ENCODE measurements at places on chromosomes 11 and 22. TPM values are rescaled to one million over a fixed set of nuclear protein-coding genes. Genes with fewer than 3 reads are reported as not detected.
A peak's percentile ranks its signal among the peaks of the same experiment; 100 is the strongest.

The CRYAB gene
- total RNA-seq: 271 TPM

The CLMP gene
- total RNA-seq: 82.9 TPM

The OR5B21 gene
- total RNA-seq: not detected

DNA sequence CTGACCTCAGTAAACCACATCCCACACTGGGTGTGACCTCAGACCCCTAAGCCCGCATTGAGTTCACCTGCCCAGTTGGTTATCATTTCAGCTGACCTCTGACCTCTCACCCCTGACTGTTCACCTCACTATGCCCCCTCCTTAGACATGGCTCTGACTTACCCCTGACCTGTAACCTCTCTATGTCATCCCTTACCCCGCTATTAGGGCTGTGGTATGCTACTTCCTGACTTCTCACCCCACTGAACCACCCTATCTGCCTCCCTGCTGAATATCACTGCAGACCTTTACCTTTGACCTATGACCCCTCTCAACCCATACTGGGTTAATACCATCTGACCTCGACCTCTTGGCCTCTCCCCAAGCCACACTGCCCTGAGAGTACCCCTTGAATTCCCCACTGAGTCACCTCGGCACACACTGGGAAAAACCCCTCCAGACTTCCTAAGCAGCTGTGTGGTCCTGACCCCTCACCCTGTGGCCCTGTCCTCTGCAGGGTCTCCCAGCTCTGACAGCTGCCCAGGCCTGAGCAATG, 8.3 kb downstream of the PLCB3 start:
- no peak for DNase-seq

DNA sequence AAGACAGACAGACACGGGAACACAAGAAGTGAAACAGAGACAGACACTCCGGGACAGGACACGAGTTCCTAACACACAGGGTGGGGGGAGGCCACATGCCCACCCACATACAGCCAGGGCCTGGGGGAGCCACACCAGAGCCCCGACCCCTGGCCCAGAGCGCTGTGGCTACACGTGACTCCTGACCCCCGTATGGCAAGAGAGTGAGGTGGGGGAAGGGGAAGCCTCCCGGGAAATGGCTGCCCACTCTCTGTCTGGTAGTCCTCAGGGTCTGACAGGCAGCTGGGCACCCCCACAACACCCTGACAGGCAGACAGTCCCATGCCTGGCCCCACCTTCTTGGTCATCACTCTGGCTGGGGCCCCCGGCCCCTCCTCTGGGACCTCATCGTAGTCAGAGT, 38.6 kb upstream of the PDE2A start:
- no peak for DNase-seq

DNA sequence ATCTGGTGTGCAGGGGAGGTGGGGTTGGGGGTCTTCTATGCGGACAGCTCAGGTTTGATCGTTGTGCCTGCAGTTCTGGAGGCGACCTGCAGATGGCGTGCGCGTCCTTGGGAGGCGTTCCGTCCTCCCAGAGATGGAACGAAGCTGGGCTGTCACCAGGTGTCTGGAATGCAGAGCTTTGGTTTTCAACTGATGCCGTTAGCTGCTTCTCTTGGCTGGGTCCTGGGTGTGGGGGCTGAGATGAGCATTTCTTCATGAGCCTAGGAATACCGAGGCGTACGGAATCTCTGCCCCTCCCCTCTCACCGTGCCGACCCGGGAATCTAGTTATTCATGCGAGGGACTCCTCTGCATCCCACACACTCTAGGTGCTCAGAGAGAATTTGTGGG, 98.6 kb downstream of the CEP164 start:
- peak; percentile 74 for DNase-seq

DNA sequence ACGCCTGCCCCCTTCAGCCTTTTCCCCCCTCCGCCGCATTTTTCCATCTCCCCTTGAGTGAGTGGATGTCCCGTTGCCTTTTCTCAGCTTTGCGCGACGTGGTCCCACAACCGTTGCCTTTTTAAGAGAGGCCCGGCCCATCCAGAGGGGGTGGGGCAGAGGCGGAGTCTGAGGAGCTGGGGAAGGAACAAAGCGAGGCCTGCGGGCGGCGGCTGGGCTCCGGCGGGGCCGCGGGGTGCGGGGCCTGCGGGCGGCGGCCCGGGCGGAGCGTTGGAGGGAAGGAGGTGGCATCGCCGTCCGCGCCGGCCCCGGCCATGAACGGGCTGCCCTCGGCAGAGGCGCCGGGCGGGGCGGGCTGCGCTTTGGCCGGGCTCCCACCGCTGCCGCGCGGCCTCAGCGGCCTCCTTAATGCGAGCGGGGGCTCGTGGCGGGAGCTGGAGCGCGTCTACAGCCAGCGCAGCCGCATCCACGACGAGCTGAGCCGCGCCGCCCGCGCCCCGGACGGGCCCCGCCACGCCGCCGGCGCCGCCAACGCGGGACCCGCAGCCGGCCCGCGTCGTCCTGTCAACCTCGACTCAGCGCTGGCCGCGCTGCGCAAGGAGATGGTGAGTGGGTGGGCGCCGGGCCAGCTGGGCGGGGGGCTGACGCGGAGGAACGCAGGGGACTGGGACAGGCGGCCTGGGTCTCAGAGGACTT, at the start of gene FAM89B:
FAM89B (plus strand) TSS at position 183 of the 696 bp plus-strand sequence; CDS start at position 315, 132 bp downstream.
- peak; percentile 89 for DNase-seq

DNA sequence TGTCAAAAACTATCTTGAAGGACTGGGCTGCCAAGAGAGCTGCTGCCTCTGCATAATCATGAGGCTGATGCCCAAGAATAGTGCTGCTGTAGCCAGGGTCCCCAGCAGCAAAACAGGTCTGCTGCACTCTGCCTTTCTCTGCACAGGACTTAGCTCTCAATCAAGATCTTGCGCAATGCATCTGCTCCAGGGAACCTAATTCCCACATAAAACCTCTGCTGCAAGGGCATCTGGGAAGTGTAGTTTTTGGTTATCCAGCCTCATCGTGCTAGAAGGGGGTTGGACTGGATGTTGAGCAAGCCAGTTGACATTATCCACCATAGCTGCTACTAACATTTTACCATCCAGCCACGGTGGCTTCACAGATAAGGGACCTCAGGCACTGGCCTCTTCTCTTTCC, 192.7 kb downstream of the C11orf91 start:
- no peak for DNase-seq

DNA sequence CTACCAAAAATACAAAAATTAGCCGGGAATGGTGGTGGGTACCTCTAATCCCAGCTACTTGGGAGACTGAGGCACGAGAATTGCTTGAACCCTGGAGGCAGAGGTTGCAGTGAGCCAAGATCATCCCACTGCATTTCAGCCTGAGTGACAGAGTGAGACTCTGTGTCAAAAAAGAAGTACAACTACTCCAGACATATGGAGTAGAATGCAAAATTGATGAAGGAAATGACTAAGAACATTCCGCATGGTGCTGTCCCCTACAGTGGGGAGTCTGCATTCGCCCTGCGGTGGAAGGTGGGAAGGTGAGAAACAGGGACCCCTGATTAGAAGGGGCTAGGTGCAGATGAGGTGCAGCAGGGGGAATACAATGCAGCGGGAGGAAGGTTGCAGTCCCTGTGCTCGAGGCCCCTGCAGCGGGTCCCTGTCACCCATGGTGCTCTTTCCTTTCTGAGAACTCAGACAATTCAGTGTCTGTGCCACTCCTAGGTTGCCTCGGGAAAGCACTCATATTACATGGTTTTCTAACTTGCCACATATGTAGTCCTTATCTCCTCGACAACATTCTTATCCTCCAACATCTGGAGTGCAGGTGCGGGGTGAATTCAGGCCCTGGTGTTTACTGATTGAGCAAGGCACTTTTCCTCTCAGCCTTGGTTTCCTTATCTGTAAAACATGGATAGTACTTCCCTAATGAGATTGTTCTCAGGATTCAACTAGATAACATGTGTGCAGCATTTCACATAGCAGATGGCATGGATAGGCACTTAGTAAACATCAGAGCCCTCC, 5.2 kb downstream of the POLD4 start:
- DNase-seq: no peak

DNA sequence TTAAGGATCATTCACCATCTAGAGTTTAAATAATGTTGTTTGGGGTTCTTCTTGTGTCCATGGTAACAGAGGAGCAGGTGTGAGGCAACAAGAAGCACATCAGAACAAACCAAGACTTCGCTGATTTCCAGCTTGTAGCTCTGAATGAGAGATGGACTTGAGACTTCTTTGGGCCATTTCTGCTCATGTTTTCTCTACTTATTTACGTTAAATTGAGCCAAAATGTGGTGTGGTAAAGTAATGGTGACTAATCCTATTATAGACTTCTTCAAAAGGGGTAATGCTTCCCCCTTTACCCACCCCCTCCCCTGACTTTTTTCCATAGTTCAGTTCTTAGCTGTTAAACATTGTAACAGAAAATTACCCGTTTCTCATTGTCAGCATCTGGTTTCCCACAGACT, 65.2 kb downstream of the CSTPP1 start:
- DNase-seq: no peak

GRCh38 chr11:22084564-22084963, 108.3 kb upstream of the ANO5 start:
- no peak for DNase-seq

DNA sequence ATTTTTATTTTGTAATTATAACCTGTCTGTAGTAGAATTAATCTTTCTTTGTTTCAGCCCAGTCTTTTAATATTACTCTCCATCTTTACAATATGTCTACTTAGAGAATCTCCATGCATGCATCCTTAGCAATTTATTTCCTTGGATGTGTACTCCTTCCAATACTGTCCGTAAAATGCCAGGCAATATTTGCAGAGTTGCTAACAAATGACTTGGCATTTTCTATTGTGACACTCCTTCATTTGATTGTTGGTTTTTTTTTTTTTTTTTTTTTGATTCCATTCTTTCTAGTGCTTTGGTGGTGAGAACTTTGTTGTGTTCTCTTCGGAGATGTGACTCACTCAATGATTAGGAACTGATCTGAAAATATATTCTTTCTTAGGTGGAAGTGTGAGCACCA, 220.3 kb downstream of the CNTN5 start:
- no peak for DNase-seq

DNA sequence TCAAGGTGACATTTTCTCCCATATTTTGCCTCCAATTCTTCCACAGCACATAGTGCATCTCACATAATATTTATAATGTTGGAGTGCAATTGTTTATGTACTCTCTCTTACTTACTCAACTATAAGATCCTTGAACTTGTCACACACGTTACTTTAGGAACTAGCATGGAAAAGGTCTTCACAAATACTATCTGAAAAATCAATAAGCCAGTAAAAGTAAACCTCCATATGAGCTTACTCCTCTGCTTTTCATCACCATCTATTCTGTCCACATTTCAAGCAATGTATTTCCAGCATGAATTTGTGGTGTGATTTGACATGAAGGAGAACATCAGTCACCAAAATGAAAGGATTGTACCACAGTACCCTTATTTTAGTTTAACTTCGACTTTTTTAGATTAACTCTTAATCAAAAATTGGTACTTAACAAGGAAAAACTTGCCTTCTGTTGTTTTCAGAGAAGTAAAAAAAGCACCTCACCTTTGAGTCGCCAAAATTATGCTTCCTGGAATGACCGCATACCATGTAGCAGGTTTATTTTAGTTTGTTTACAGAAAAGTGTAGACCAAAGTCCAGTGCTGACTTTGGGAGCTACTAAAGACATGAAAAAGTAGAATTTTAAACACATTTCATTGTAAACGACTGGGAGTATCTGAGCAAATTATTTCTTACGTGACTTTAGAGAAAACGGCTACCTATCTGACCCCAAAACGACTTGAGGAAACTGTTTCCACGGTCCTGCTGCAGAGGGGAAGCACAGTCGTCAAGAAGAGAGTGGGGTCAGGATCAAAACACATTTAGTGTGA, at the start of gene SLC22A9:
SLC22A9 (plus strand) TSS at position 621 of the 806 bp plus-strand sequence. CDS start 272 bp downstream, outside the sequence.
- no peak for DNase-seq

DNA sequence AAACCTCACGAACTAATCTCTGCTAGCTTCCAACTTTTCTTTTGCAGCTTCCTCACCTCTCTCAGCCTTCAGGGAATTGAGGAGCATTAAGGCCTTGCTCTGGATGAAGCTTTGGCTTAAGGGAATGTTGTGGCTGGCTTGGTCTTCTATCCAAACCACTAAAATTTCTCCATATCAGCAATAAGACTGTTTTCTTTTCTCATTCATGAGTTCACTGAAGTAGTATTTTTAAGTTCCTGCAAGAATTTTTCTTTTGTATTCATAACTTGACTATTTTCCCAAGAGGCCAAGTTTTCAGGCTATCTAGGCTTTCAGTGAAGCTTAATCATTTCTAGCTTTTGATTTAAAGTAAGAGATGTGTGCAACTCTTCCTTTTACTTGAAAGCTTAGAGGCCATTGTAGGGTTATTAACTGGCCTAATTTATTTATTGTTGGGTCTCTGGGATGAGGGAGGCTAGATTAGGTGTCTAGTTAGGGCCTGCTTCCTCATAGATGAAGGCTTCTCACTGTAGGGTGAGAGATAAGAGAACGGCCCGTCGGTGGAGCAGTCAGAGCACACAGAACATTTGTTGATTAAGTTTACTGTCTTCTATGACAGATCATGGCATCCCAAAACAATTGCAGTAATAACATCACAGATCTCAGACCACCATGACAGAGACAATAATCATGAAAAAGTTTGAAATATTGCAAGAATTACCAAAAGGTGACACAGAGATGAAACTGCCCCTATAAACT, 33.2 kb downstream of the CSF2RB start:
- DNase-seq: no peak

GRCh38 chr11:75314771-75315438, 36.6 kb downstream of the ARRB1 start:
- no peak for DNase-seq

- no peak for DNase-seq
These were observed 2.0 kb downstream of the SERPINH1 start for GRCh38 chr11:75563978-75564552.

DNA sequence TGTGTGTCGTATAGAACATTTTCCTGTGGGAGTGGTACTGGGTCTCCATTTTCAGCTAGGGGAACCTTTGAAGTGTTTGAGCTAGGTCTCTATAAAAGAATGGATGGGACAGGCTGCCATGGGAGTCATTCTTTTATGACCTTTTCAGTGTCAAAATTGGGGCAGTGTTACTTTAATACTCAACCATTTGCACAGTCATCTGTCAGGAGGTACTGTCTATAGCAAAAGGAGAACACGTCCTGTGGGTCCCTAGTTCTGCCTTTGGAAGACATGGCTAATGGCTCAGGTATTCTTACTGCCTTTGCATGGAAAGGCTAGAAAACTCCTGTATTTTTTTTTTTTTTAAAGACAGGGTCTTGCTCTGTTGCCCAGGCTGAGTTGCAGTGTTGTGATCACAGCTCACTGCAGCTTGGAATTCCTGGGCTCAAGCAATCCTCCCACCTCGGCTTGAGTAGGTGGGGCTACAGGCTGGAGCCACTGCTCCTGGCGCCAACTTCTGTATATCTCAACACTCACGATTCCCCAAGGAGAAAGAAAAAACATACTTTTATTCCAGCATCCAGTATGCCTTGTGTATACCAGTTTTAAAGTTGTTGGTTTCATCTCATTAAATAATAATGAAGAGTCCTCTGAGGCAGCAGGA, 2.1 kb upstream of the ATF4 start:
- DNase-seq: no peak

GRCh38 chr11:110092515-110093406, at the start of gene ZC3H12C:
Gene ZC3H12C (plus strand): TSS chr11:110093392. CDS start chr11:110093412, 20 bp downstream.
- DNase-seq: peak; percentile 76

Measured in breast epithelium (tissue), 4 donors.